ENCODE measurements at places on chromosomes 5 and 9.

DNA sequence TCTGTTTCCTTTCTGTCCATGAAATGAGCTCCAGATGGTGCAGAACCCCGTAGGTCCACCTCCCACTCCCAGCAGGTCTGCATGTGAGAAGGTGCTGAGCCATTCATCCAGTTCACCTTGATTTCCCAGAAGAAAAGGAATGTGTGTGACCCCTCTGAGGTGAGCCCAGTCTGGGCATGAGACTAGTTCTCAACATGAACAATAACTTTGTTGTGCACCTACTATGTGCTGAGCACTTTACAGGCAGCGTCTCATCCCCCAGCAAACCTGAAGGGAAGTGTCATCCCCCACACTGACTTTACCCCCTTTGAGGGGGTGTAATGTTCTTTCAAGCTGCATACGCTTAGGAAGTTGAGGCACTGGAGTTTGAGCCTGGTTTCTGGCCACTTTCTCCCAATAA, 61.4 kb downstream of the SMIM23 start:
- no peak for DNase-seq

GRCh38 chr9:119086590-119086989, 282.6 kb downstream of the BRINP1 start:
- no peak for DNase-seq

DNA sequence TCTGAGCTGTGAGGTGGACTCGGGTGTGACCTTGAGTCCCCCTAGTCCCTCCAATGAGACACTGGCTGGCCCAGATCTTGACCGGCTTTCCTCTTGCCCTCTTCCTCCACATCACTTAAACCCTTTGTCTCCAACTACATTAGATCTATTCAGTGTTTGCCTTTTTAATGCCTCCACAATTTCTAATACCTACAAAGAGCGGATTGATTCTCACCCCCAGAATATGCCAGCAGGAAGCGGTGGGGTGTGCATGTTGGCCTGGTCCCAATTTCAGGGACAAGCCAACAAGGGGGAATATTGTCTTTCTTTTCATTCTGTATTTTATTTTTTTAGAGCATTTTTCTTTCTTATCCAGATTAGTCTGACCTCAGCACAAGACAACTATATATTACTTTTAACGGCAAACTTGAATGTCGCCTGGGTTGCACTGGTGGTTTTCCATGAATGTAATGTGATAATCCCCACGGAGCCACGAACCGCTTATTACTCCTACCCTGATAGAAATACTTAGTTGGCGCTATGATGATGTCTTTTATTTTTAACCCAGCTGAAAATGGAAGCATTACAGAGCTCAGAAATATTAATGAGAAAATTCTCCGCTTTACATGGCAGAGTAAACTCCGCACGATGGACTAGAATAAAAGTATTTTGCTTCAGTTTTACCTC, 68.5 kb upstream of the MYO10 start:
- no peak for DNase-seq

DNA sequence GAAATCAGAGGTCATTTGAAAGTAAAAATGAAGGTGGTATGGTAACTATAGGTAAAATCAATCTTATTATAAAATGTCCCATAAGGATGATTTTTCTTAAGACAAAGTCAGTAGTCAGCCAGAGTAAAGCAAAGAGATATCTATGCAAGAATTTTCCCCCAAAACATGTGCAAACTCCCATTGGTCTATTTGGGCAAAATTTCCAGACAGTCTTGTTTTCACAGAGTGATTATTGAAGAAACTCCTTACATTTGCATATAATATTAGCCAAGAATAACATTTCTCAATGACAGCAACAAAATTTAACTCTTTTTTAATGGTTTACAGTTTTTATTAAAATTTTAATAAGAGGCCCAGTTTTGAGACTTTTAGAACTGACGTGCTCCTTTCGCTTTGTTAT, 406.1 kb upstream of the GRAMD2B start:
- no peak for DNase-seq

GRCh38 chr5:91293131-91293530, 90.0 kb downstream of the ARRDC3 start:
- DNase-seq, result no peak

DNA sequence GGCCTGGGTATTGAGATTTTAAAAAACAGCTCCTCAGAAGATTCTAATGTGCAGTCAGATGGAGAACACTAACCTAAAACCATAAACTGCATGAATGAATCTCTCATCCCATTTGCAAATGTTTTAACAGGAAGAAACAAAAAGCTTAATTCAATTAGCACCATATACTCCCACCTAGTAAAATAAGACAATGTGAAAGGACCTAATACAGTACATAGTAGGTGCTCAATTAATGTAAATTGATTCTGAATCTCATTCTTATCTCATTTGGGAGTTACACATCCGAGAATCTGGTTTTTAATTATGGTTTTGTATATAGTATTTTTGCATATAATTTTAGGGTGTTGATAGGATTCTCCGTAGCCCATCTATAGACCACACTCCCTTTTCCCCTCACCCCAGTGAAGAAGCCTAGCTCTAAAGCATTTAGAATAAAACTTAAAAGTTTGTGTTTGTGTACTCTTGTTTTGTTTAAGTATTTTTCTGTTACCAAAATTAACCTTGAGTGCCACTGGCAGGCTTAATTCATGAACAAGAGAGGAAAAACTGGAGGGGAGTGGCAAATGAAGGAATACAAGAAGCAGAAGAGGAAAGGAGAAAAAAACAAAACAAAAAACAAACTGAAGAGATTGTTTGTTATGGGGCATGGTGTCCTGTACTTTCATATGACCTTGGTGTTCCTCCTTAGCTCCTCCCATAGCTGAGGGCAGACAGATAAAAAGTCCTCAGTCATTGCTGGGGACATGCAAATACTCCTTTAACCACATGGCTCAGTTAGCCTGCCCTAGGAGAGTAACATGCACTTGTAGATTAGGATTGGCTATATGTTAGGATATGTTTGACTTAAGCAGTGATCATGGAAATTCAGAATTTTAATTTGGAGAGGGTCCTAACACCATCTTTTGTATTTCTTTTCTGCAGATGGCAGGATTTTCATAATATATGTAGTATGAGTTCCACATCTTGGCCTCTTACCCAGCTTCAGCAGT, 1.2 kb downstream of the RNF14 start:
- no peak for DNase-seq

DNA sequence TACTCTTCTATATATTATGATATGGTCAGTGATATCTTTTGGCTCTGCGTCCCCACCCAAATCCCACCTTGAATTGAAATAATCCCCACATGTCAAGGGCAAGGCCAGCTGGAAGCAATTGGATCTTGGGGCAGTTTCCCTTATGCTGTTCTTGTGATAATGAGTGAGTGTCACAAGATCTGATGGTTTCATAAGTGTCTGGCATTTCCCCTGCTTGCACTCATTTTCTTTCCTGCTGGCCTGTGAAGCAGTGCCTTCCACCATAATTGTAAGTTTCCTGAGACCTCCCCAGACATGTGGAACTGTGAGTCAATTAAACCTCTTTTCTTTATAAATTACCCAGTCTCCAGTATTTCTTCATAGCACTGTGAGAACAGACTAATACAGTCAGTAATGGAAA, 45.0 kb upstream of the TNC start:
- DNase-seq, result no peak

GRCh38 chr9:83535736-83536135, 2.5 kb downstream of the FRMD3 start:
- DNase-seq, result no peak

DNA sequence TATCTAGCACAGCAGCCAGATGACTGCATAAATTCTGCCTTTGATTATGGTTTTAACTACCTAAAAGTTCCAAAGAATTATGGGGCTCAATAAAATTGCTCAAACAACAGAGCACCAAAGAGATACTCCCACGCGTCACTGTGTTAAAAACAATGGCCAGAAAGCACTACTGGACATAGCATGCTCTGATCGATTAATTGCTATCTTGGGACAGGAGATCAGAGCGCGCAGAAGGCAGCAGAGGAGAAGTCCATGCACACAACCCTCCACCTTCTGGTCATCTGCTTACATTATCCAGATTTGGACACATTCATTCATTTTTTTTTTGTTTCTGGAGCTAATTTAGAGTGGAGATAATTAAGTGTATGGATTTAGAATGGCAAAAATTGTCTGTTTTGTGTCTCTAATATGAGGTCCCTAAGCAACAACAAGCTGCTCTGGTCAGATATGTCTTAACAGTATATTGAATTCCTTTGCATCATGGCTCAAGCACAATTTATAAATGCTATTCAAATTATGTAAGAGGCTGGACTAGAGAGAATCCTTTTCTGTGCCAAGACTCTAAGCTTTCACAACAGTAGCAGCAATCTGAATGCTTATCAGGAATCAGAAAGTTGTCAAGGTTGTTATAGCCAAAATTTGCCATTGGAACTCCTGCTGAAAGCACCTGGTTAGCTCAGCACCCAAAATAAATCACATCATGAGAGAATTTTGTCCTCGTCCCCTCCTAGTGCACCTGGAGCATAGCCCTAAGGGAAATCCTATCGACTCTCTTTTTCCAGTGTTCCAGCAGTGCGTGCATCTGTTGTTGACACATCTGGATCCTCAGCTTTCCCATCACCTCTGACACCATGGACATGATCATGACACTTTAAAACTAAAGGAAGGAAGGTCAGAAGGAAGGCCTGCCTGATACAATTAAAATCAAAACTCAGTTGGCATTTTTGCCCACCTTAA, 98.6 kb upstream of the HMHB1 start:
- DNase-seq, result peak; percentile 56

- DNase-seq, result no peak
Observed at GRCh38 chr9:652914-653313, 188.6 kb upstream of the DMRT1 start.

DNA sequence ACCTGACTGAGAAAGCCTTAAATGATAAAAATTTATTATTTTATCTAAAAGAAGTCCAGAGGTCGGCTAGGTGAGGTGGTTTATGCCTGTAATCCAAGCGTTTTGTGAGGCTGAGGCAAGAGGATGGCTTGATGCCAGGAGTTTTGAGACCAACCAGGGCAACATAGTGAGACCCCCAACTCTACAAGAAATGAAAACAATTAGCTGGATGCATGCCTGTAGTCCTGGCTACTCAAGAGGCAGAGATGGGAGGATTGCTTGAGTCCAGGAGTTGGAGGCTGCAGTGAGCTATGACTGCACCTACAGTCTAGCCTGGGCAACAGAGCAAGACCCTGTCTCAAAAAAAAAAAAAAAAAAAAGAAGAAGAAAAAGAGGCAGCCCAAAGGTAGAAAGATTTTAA, 179.9 kb upstream of the KIF2A start:
- DNase-seq, result no peak

DNA sequence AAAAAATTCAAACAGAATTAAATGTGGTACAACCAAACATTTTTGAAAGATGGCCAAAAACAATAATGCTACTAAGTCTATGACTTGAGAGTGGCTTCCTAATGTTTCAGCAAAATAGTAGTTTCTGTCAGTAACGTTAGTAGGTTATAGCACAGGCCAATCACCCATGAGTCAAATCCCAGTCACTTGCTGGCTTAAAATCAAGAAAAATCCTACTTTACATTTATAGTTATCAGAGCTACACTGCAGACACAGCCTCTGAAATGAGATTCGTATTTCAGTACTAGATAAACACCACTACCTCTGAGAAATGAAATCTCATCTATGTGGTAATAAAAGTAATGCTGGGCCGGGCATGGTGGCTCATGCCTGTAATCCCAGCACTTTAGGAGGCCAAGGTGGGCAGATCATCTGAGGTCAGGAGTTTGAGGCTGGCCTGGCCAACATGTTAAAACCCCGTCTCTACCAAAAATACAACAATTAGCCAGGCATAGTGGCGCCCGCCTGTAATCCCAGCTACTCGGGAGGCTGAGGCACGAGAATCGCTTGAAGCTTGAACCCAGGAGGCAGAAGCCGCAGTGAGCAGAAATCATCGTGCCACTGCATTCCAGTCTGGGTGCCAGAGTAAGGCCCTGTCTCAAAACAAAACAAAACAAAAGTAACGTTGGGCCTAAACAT, 6.1 kb downstream of the ZDHHC21 start:
- peak; percentile 56 for DNase-seq

- DNase-seq, result no peak
Observed at GRCh38 chr5:102832445-102832844, 77.3 kb downstream of the PAM start.

DNA sequence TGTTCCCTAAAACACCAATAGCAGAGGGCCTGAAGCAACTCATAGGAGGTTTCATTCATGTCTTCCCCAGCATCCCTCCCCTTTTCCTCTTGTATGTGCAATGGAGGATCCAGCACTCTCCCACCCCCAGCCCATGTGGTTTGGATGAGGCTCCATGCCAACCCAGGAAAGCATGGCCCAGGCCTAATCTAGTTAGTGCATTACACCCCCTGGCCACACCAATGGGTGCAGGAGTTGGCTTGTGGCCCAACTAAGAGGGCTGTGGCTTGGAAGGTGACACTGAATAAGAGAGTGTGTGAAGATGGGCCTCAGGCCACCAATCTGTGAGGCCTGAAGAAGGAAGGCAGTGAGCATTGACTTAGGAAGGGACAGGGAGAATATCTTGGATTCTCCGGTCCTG, 70.8 kb upstream of the SMIM23 start:
- no peak for DNase-seq

- DNase-seq, result peak; percentile 5
Observed at GRCh38 chr5:125865166-125865815, 557.9 kb upstream of the GRAMD2B start.

DNA sequence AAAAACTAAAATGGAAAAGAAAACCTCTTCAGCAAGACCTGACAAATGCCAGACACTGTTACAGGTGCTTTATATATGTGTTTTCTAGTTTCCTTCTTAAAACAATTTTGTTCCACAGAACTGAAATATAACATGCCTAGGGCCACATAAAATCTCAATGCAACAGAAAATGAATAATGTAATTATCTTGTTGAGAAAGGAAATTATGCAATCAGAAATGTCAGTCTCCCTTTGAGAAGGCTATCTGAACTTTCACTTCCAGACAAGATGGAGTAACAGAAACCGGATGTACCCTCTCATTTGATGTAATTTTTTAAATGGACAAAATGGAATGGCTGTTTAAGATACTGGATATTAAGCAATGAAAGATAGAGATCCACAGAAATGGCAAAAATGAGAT, 79.2 kb downstream of the AGTPBP1 start:
- no peak for DNase-seq

GRCh38 chr9:19306568-19306967, 73.5 kb downstream of the RPS6 start:
- no peak for DNase-seq

GRCh38 chr5:94890907-94891306, 272.4 kb downstream of the SLF1 start:
- DNase-seq, result no peak

DNA sequence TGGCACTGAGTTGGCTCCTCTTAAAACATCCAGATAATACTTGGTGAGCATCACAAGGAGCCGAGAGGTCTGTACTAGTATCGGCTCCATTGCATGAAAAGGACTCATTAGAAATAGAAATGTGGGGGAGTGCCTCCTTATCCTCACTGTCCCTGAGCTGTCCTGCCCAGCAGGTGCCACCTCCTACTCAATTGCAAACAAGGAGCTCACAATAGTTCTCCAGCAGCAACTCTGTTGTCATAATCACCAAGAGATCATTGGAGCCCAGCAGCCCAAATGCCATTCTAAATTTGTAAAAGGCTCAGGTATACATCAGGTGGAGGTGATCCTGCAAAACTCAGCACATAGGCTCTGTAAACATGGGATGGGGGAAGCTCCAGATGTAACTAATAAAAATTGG, 99.1 kb downstream of the PLK2 start:
- no peak for DNase-seq

GRCh38 chr9:137281345-137282116, 4.0 kb downstream of the TOR4A start:
- DNase-seq, result no peak

All from fibroblast of skin of left biceps (primary cell).